Mesenchymal stem cell (in vitro differentiated cells and primary cell): ENCODE measurements at places on chromosomes 16 and 17.

GRCh38 chr17:20095336-20096080 is 86.3 kb downstream of the SPECC1 start:
- peaks cover 44% of the 10 kb centered on the region for H3K27me3 ChIP-seq
- peak; percentile 30 for DNase-seq
- no peak overlapping the region for H3K4me3 ChIP-seq
- peaks cover 12% of the 10 kb centered on the region for H3K36me3 ChIP-seq

- H3K4me1 ChIP-seq = no peaks in the 10 kb centered on the region
- peaks cover 14% of the 10 kb centered on the region for H3K27me3 ChIP-seq
- no peak overlapping the region for H3K27ac ChIP-seq
- no peaks in the 10 kb centered on the region for H3K36me3 ChIP-seq
Measured at GRCh38 chr17:79628861-79629547, 18.2 kb upstream of the RBFOX3 start.

- no peak overlapping the region for H3K27ac ChIP-seq
- peak; percentile 52 for DNase-seq
- H3K4me1 ChIP-seq = peaks cover 2% of the 10 kb centered on the region
- H3K4me3 ChIP-seq = peak overlapping the region; percentile 67
- H3K36me3 ChIP-seq = no peaks in the 10 kb centered on the region
Measured at GRCh38 chr17:6427279-6427781, 7.6 kb downstream of the AIPL1 start.

GRCh38 chr16:88444826-88445582 is 8.1 kb upstream of the ZFPM1 start:
- H3K27me3 ChIP-seq = peaks cover 27% of the 10 kb centered on the region
- H3K4me1 ChIP-seq = peaks cover 8% of the 10 kb centered on the region
- no peak overlapping the region for H3K27ac ChIP-seq
- DNase-seq = no peak
- H3K36me3 ChIP-seq = peaks cover 3% of the 10 kb centered on the region
